B cell (primary cell): ENCODE measurements at places on chromosomes 12 and 14.
A peak's percentile ranks its signal among the peaks of the same experiment; 100 is the strongest.

DNA sequence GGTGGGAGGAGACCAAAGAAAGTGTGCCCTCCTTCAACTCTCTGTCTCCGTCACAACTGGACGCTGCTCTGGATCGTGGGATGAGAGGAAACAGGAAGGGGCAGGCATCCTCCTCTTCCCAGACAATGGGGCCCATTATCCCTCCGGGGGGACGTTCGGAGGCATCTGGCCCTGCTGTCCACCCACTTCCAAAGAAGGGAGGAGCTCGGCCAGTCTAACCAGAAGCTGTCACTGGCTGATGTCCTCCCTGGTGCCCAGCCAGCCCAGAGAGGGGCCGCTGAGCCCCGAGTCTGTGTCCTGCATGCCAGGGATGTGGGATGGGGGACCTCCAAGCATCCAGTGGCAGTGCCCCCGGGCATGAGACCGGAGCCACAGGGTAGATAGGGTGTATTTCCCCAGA lies 39.8 kb upstream of the MEG3 start:
- DNase-seq, result no peak

- DNase-seq, result no peak
These were observed 36.5 kb upstream of the DYNC1H1 start for GRCh38 chr14:101927859-101928258.

- DNase-seq, result peak; percentile 50
These were observed 58.8 kb upstream of the GPR68 start for GRCh38 chr14:91303091-91303923.

GRCh38 chr12:24360461-24360860 lies 411.0 kb upstream of the SOX5 start:
- no peak for DNase-seq

DNA sequence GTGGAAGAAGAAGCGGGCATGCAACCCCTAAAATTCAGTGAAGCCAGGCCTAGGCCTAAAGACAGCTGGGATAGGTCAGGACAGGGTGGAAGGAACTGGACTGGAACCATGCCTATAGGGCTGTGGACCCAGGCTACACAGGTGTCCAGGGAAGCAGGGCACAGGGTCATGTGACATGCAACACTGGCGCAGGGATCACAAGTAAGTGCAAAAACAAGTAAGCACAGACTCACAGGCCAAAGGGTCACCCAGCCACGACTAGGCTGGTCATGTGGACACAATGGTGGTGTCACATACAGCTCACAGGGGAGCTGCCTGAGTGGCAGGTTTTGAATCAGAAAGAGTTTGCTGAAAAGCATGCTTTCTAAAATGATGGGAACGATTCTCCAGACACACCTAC lies 195.7 kb downstream of the SPTSSA start:
- no peak for DNase-seq
